SJSA1 (cell line): ENCODE measurements at places on chromosomes 11 and 22.

GRCh38 chr11:60376601-60377000, 1.7 kb upstream of the MS4A7 start:
- DNase-seq = no peak

GRCh38 chr11:1382831-1383607, 6.7 kb upstream of the BRSK2 start:
- peak; percentile 74 for DNase-seq

- no peak for DNase-seq
Observed at GRCh38 chr11:83174008-83174407, 17.1 kb downstream of the PCF11 start.

DNA sequence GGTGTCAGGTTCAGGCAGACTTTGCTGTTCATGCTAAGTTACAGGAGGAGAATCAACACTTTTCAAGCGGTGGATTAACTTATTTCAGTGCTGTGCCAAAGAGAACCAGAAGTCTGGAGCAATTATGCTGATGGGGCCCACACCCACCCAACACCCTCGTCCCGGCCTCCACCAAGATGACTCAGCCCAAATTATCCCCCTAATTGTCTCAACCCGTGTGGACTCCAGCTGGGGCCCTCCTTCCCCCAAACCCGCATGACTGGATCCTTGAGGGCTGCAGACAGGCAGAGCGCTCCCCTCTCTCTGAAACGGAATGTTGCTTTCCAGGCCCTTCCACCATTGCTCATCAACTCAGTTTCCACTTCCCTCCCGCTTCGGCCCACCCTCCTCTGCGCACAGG, 34.6 kb upstream of the MN1 start:
- DNase-seq = peak; percentile 34

GRCh38 chr22:17258015-17258787, 39.0 kb upstream of the ADA2 start:
- no peak for DNase-seq

- DNase-seq = no peak
Observed at GRCh38 chr11:28770806-28771205, 662.6 kb downstream of the METTL15 start.

DNA sequence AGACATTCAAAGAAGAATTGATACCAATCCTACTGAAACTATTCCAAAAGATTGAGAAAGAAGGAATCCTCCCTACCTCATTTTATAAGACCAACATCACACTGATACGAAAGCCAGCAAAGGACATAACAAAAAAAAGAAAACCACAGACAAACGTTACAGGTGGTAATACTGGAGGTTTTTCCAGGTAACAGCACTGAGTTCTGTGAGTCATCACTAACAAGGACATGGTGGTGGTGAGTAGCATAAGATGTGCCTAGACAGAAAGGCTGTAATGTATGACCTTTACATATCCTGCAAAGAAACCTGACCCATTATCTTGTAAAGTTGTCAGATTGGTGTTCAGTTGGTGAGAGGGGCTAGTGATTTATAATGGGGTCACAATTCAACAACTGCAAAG, 15.3 kb downstream of the OR9G1 start:
- DNase-seq = no peak

GRCh38 chr11:2518983-2519340, 74.2 kb downstream of the KCNQ1 start:
- no peak for DNase-seq

- DNase-seq = no peak
Observed at GRCh38 chr11:126415669-126416420, 60.4 kb downstream of the ST3GAL4 start.

DNA sequence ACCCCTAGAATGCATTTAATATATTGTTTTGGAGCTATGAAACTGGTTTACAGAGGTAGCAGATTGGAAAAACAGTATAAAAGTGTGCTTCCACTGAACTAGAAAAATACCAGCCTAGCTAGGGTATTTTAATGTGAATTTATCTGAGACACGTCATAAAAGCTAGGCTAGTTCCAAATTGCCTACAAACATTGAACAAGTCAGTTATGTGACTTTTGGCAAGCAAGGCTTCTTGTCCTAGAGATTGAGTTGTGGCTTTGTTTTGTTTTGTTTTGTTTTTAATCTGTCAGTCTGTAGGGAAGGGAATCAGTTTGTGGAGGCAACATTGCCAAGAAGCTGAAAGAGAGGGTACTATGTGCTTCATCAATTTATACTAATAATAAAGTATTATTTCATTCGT, 24.2 kb downstream of the RTN3 start:
- DNase-seq = no peak

DNA sequence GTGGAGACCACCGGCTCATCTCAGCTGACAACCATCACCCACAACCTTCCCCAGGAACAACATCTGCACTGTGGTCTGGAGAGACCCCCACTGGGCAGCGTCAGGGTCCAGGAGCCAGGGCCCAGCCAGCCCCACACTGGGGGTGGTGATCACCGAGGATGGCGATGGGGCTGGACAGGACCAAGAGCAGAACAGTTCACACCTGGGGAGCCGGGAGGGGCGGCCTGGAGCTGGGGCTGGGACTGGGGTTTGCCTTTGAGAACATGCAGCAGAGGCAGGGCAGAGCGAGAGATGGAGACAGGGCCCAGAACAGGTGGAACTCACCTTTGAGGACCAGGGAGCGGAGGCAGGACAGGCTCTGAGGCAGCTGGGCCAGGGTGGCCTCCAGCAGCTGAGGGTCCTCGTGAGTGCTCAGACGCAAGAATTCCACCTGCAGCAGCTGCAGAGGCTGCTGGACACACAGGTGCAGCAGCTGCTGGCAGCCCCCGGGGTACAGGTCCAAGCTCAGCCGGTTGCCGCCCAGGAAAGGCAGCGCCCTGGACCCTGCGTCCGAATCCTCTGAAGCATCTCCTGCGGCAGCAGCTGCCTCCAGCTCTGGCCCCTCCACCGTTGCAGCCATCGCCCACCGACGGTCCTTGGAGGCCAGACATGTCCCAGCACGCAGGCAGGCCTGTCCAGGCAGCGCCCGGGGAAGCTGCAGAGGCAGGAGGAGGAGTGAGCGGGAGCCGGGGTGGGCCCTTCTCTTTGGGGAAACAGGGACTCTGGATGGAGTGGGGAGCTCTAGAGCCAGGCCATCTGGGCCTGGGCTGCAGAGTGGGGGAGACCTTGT, 1.0 kb downstream of the PIDD1 start:
- DNase-seq = no peak

- no peak for DNase-seq
Observed at GRCh38 chr11:96141626-96142025, 201.4 kb downstream of the MAML2 start.

DNA sequence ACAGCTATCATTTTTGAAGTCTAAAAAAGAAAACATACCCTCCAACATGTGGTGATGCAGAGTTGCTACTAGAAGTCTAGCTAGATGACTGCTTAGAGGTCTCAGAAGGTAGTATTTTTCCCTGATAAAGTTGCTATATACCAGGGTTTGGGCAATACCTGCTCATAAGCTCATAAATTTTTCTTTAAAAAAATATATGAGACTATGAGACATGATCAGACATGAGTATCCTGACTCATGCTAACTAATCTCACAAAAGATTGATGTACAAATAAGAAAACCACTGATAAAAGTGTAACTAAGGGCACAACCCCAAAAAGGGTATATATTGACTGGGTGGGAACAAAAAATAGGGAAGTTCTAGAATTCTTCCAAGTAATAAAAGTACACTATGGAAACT, 740.9 kb downstream of the METTL15 start:
- no peak for DNase-seq

DNA sequence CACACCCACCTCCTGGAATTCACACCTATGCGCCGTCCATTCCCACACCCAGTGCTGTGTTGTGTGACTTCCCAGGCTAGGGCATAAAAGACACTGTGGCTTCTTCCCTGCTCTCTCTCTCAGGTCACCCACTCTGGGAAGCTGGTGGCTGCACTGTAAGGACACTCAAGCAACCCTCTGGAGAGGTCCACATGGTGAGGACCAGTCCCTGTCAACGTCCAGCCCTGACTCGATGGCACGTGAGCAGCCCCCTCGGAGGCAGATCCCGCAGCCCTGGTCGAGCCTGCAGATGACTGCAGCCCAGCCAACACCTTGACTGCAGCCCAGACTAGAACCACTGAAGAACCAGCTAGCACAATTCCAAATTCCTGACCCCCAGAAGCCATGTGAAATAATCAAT, 16.2 kb downstream of the CBX7 start:
- no peak for DNase-seq
